ENCODE measurements at places on chromosomes 7 and 10.
A peak's percentile ranks its signal among the peaks of the same experiment; 100 is the strongest.

- no peak for DNase-seq
These were observed 116.7 kb downstream of the SEMA3E start for GRCh38 chr7:83532219-83532618.

DNA sequence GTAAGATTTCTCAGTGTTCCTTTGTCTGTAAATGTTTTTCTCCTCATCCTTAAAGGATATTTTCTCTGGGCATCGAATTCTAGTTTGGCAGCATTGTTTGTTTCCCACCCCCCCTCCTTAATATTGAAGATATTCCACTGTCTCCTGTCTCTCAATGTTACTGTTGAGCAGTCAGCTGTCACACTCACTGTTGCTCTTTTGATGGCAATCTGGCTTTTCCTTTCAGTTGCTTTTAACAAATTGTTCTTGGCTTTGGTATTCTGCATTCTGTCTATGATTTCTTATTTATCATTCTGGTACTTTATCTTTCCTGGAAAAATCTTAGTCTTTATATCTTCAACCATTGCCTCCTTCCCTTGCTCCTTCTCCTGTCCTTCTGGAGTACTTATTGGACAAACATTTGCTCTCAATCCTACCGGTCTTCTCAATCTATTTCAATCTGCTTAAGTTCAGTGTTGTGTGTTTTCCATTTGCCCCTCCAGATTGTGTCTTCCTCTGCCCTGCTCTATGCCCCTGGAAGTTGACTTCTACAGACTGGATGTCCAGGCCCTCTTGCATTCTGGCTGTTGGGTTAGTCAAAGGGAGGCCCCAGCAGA, 9.3 kb upstream of the GTPBP4 start:
- no peak for DNase-seq

GRCh38 chr7:22584179-22584578, 84.2 kb upstream of the STEAP1B start:
- DNase-seq = no peak

DNA sequence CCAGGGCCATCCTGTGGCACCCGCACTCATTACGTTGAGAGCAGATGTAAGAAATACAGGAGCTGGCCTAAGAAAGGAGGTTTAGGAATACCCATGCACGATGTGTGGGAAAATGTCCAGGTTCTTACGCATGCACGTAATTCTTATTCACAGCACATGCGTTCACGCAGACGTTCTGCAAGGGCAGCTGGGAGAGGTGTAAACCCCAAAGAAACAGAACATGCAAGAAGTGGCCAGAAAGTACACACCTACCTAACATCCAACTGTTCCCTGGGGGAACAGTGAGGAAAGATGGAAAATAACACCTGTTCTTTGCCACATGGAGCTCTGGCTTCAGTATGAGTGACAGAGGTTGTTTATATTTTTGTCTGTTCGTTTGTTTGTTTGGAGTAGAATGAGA, 285.6 kb downstream of the PRPF18 start:
- no peak for DNase-seq

DNA sequence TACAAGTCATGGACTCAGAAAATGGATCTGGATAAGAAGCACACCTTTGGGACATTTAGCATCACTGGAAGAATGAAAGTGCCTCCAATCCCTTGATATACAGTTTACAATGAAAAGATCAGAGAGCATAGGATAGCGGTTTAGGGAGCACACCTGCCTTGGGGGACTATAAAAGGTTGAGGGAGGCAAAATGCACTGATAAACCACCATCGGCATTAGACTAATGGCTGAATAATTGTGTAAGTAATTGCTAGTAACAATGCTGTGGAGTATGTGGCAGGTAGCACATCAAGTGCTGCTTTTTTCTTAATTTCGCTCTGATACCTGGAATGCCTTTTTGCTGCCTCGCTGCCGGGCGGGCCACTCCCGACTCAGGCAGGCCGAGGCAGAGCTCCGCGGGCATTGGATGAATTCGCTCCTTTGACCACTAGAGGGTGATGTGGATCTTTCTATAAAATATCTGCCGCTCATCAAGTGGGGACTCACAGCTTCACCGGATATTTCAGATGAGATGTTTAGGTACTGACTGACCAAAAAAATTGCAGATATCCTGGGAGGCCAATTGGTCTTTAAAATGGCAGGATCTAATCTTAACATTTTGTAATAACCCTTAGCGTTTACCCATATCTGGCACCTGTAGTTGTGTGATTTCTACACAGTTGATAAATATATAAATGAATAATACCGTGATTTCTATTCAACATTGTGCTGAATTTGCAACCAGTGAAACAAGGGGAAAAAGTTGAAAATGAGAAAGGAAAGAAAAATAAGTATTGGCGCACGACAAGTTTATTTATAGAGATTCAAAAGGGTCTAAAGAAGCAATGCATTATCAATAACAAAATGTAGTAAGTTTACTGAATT, 116.8 kb upstream of the PRSS1 start:
- DNase-seq = peak; percentile 15

DNA sequence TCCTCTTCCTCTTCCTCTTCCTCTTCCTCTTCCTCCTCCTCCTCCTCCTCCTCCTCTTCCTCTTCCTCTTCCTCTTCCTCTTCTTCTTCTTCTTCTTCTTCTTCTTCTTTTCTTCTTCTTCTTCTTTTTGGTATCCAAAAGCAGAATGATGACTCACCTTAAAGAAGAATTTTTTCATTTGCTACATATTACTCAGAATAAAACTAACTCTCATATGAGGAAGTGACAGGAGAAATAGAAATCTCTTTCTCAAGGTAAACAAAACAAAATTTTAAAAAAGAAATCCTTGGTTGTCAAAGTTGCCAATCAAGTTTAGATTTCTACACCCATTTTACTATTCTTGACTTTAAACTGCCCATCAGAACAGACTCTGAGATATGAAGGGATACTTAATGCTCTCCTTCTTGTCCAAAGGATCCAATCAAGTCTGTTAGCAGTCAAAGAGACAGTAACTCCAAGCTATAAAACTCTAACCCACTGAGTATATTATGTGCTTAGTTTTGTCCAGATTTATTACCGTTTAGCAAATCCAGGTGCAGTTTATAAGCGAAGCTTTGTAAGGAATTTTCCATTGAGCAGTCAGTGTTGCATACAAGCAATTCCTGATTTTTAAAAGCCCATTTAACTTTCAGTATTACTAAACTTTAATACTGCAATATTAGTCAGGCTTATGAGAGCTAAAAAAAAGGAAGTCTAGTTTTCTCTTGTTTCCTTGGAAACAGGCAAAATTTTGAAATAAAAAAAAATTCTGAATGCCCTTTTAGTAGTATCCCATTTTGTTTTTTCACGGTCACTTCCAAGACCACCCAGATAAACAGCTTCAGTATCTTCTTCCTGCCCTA, 43.1 kb upstream of the SNX13 start:
- no peak for DNase-seq

DNA sequence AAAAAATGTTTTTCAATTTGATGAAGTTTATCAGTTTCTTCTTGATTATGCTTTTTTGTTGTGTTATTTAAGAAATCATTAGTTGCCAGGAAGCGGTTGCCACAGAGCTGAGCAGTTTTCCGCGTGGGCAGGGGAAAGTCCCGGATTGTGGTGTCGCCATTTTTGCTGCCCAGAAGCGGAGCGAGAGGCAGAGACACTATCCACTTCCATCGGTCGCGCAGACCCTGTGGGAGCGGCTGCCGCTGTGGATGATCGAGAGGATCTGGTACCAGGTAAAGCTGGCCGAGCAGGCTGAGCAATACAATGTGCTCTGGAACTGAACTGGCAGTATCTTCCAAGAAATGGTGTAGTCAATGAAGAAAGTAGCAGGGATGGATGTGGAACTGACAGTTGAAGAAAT, 119.8 kb downstream of the ZNF736 start:
- no peak for DNase-seq

DNA sequence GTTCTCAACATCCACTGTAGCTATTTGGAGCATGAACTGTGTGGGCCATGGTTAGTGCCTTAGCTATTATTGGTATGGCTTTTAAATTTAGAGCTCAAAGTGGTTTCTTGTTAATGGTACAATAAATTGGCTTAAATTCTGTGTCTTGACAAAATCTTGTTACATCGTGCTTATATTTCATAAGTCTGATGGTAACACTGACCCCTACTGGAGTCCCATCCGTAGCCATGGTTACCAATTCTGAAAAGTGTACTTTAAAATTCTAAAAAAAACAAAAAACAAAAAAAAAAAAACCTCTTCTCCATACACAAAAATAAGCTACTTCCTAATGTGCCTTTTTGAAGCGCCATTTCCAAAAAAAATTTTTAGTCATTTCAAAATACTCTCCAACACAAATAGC, 6.4 kb upstream of the RPP30 start:
- DNase-seq = peak; percentile 9

DNA sequence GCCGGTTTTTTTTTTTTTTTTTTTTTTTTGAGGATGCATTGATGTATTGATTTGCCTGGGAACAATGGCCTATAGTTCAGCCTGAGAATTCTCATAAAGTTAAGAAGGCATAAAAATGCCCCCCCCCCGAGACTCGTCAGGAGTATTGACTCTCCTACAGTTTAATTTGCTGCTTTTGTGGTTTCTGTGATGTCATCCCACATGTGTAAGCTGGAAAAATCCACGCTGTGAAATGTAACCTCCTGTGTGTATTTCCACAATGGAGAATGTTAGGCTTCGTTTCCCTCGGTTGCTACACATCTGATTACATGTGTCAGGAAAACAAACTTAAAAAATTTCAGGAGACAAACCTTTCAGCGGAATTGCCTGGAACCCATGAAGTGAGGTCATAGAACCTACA, 117.9 kb downstream of the FANK1 start:
- DNase-seq = peak; percentile 27

GRCh38 chr10:44913350-44914081, 2.4 kb downstream of the TMEM72 start:
- no peak for DNase-seq

DNA sequence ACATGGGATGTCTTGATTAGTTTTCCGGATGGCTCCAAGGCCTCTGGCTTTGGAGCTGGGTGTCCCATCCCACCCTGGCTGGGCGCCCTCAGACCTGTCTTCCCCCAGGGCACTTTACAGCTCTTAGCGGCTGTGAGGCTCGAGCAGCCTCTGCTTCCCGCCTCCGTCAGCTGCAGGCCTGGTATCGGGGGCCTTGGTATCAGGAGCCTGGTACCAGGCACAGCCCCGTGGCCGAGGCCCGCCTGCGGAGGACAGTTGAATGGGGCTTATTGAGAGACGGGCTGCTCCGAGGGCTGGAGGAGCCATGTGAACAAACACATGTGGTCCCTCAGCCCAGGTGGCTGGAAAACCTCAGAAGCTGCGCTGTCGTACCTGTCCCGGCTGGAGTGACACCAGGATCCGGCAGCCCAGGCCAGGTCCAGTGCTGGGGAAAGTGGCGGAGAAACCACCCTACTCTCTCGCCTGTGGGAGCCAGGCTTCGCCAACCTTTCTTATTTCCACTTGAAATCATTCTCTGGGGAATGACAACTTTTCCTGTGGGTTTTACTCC, 23.9 kb upstream of the AP5Z1 start:
- DNase-seq = no peak

- no peak for DNase-seq
These were observed 77.1 kb downstream of the CREM start for GRCh38 chr10:35203745-35204144.

DNA sequence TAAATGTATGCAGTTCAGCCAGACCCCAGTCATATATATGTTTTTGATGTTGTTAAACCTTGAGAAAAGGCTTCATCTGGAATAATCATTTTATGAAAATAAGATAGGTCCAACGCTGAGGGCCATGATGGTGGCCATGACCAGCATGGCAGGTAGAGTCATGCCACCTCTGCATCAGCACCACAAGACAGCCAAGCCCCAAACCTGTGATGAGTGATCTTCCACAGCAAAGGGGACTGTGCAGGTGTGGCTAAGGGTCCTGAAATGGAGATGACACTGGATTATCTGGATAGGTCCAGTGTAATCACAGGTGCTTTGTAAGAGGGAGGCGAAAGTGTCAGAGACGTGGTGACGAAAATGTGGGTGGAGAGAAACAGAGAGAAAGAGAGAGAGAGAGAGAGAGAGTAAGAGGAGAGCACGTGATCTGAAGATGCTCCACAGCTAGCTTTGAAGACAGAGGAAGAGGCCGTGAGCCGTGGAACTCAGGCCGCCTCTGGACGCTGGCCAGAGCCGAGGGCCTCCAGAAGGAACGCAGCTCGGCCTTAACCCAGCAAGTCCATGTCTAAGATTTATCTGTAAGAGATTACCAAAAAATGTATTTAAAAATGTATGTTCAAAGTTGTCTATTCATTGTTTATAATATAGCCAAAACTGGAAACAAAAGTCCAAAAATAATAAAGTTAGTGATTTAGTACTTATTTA, 304.4 kb upstream of the SHH start:
- no peak for DNase-seq

GRCh38 chr10:102434394-102435132, 2.2 kb upstream of the CUEDC2 start:
- no peak for DNase-seq

GRCh38 chr10:18710201-18710653, 51.0 kb downstream of the ARL5B start:
- no peak for DNase-seq

DNA sequence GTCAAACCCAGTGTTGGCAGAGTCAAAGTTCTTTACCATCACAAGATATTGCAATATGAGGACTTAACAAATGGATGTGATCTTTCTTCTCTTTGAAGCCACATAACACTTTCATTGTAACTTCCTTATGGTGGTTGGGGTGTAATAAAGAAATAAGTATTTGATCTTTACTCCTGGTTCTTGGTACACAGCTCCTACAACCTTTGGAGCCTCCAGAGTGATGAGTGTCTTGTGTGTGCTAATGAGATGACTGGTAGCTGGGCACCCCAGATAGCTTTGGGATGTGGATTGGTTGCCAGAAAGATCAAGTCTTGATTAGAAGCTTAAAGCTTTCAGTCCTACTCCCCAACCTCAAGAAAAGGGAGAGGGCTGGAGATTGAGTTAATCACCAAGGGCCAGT, 31.1 kb upstream of the YAE1 start:
- no peak for DNase-seq

DNA sequence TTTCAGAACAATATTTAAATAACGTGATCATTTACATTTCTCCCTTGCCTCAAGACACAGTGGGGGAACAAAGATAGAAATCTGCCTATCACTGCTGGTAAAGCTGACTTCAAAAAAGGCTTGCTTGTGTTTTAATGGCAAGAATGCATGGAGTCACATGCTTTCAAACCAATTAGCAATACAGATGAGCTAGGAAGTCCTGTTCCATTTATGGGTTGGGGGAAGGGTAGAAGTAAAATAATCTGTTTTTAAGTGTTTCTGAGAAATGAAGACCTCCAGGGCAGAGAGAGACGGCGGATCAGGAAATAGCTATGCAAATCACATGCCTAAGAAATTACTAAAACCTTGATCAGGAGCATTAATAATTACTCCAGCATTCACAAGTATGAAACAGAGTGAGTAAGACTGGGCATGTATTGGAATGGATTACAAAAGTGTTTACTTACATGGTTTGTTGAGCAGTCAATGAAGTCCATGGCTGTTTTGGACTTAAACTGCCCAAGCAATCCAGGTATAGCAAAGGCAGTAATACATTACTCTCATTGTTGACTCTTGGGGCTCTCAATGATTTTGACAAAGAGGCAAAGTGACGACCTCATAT, 142.0 kb downstream of the ARID5B start:
- no peak for DNase-seq
